ENCODE measurements at places on chromosomes 2 and 18. TPM values are rescaled to one million over a fixed set of nuclear protein-coding genes. Genes with fewer than 3 reads are reported as not detected.
A peak's percentile ranks its signal among the peaks of the same experiment; 100 is the strongest.

- no peak for DNase-seq
Observed at GRCh38 chr2:157182834-157183396, 74.6 kb upstream of the GALNT5 start.

- no peak for DNase-seq
Observed at GRCh38 chr2:216775043-216775453, 79.7 kb upstream of the IGFBP5 start.

GRCh38 chr2:51265539-51265938, 233.6 kb upstream of the NRXN1 start:
- DNase-seq, result no peak

DNA sequence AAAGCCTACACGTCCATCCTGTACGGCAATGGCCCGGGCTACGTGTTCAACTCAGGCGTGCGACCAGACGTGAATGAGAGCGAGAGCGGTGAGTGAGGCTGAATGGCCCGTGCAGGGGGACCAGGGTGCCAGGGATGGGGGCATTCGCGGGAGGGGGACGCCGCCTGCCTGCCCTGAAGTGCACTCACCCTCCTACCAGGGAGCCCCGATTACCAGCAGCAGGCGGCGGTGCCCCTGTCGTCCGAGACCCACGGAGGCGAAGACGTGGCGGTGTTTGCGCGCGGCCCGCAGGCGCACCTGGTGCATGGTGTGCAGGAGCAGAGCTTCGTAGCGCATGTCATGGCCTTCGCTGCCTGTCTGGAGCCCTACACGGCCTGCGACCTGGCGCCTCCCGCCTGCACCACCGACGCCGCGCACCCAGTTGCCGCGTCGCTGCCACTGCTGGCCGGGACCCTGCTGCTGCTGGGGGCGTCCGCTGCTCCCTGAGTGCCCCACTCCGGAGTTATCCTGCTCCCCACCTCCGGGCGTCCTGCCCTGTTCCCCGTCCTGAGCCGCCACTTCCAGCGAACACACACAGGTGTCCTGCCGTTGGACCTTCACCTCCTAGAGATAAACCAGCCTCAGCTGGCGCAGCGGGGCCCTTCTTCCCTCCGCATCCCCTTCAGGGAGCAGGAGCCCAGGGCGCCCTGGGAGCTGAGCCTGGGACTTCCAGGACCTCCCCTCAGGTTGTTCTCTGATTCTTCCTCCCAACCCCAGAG, 2.9 kb downstream of the ALPI start:
- DNase-seq, result no peak

GRCh38 chr2:51490576-51491234, 458.8 kb upstream of the NRXN1 start:
- DNase-seq, result no peak

SFT2D3 gene
- 10.5 TPM for total RNA-seq

DNA sequence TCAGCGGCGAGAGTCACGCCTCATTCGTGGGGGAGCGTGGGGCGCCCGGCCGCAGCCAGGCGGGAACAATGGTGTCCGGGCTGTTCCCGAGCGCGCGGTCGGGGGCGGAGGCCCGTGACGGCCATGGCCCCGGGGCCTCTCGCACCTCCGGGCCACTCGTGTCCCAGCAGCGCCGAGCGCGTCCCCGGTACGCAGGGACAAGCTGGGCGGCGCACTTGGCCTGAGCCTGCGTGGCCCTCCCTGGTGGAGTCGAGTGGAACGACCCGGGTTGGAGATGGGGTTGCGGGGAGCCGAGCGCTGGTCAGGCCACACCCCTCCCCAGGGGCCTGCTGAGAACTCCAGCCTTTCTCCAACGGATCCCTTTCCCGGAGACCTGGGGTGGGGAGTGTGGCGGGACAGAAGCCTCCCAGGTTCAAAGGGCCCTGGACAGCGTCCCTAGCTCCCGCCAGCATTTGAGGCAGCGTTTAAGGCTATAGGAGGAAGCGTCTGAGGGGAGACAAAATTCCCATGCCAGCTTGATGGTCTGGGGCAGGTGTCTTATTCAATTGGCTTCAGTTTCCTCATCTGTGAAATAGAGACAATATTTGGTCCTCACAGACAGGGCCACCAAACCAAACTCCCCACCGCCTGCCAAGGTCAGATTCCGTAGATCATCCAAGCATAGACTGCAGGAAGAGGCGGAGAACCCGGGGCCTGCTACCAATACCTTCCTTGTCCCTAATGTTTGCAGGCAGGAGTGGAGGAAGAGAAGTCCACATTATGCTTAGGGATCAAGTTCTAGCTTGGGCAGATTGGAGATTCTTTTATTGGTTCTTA, 553 bp downstream of the CNDP2 start:
- peak; percentile 59 for DNase-seq

- DNase-seq, result no peak
Observed at GRCh38 chr2:226114436-226114835, 685.2 kb downstream of the IRS1 start.

GRCh38 chr18:3585656-3586509, 135.9 kb downstream of the TGIF1 start:
- DNase-seq, result peak; percentile 90

GRCh38 chr2:105103481-105103880, 65.6 kb downstream of the MRPS9 start:
- DNase-seq, result no peak

- DNase-seq, result no peak
Observed at GRCh38 chr18:42184685-42185477, 229.8 kb downstream of the PIK3C3 start.

GRCh38 chr18:44770641-44771040, 90.0 kb downstream of the SETBP1 start:
- DNase-seq, result no peak

SLC9A2 gene
- 0.11 TPM for total RNA-seq

- no peak for DNase-seq
Observed at GRCh38 chr2:235536711-235537110, 42.9 kb downstream of the AGAP1 start.

C2orf78 gene
- total RNA-seq, result 0.37 TPM

GRCh38 chr2:156445296-156446220, 9.4 kb downstream of the GPD2 start:
- no peak for DNase-seq

CROCC2 gene
- not detected for total RNA-seq

FAM237A gene
- total RNA-seq, result not detected

INPP5D gene
- total RNA-seq, result 17.2 TPM
